AG08396 (cell line): ENCODE measurements at places on chromosomes 1 and 21.
A peak's percentile ranks its signal among the peaks of the same experiment; 100 is the strongest.

- DNase-seq: peak; percentile 83
These were observed 743 bp downstream of the PHF13 start for GRCh38 chr1:6614019-6614928.

- no peak for DNase-seq
These were observed 169.2 kb downstream of the AKT3 start for GRCh38 chr1:243680860-243681259.

- DNase-seq: no peak
These were observed 85.4 kb downstream of the COLGALT2 start for GRCh38 chr1:183952101-183952500.

- DNase-seq: no peak
These were observed 586.3 kb downstream of the LRRIQ3 start for GRCh38 chr1:73611681-73612080.

- no peak for DNase-seq
These were observed 143.0 kb upstream of the GRIK3 start for GRCh38 chr1:37177230-37177864.

DNA sequence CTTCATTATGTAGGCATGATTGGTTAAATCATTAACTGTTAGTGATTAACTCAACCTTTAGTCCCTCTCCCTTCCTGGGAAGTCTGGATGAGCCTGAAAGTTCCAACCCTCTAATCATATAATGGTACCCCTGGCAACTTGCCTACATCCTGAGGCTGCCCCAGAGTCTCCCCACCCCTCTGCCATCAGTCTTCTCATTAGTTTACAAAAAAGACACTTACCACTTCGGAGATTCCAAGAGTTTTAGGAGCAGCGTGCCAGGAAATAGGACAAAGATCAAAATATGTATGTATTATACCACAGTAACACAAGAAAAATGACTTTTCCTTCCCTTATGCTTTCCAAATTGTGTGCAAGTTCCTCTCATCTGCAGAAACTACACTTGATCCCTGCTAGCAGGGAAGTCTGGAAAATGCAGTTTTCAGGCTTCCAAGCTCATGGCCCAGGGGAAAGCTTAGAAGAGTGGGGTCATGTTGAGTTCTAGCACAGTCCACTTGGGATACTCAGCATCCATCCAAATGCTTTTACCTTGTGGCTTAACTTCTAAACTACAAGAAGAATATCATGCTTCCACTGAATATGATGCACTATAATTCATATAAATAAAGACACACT lies 64.6 kb upstream of the PPIH start:
- no peak for DNase-seq

- no peak for DNase-seq
These were observed 77.9 kb downstream of the GFI1 start for GRCh38 chr1:92408825-92409224.

DNA sequence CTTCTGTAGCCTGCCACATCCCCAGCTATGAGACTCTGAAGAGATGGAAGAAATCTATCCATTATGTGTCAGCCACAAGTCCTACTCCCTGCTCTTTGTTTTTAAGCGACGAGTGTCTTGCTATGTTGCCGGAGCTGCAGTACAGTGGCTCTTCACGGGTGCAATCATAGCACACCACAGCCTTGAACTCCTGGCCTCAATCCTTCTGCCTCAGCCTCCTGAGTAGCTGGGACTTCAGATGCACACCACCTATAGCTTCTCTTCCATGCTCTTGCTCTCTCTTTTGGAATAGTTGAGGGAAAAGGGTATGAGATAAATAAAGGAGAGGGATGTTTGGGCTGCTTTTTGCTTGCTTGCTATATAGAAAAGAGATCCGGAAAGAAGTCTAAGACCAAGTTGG lies 1.6 kb downstream of the TUFT1 start:
- no peak for DNase-seq

- no peak for DNase-seq
These were observed 38.0 kb upstream of the SH3GLB1 start for GRCh38 chr1:86666368-86666767.

DNA sequence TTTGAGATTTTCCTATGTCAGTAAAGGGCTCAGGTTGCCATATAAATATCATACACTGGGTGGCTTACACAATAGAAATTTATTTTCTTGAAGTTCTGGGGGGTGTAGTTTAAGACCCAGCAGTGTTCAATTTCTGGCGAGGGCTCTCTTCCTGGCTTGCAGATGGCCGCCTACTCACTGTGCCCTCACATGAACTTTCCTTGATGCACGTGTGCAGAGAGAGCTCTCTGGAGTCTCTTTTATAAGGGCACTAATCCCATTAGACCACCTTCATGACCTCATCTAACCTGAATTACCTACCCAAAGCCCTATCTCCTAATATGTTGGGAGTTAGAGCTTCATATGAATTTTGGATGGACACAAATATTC lies 21.1 kb downstream of the TMEM51 start:
- DNase-seq: no peak

- DNase-seq: peak; percentile 80
These were observed 13.7 kb downstream of the TLR5 start for GRCh38 chr1:223129229-223129901.

DNA sequence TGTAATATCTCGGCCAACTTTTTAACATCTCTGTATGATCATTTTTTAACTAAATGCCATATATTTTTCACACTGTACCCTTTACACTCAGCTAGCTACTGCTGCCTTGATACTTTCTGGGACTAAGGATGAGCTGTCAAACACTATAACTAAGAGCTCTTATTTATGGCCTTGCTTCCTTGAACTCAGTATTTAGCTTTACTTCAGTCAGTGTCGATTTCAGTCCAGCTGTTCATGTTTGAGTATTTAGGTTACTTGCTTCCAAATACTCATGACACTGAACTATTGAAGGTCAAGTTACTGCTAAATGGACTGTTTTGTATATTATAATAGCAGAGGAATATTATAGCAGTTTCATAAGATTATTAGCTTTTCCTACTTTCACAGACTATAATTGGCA lies 25.9 kb upstream of the USP25 start:
- DNase-seq: no peak

- DNase-seq: no peak
These were observed 100.1 kb downstream of the ATF6 start for GRCh38 chr1:161866241-161866640.

GRCh38 chr1:153774780-153775457 lies at the start of gene SLC27A3:
SLC27A3 (plus strand) TSS chr1:153775407; CDS start chr1:153775498, 91 bp downstream.
- DNase-seq: peak; percentile 79

DNA sequence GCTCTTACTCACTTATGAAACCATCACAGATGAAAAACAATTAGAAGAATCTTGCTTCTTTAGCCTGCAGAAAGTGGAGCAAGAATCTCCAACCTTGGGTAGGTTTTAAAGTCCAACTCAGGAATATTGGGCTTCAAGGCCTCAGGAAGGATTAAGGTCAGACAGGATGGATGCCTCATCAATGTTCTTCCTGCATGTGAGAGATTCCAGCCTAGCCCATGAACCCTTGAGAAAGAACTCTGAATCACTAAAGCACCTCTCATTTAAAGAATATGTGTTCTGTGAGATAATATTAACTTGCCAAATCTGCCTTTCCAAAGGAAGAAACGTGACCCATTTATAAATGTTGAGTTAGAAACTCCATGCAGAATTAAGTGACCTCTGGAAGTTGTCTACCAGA lies 345.2 kb upstream of the CAMK1G start:
- DNase-seq: no peak

GRCh38 chr1:88661951-88662699 lies 21.9 kb upstream of the PKN2 start:
- DNase-seq: no peak

- DNase-seq: peak; percentile 59
These were observed 167.7 kb downstream of the RUNX1 start for GRCh38 chr21:34881421-34881820.

DNA sequence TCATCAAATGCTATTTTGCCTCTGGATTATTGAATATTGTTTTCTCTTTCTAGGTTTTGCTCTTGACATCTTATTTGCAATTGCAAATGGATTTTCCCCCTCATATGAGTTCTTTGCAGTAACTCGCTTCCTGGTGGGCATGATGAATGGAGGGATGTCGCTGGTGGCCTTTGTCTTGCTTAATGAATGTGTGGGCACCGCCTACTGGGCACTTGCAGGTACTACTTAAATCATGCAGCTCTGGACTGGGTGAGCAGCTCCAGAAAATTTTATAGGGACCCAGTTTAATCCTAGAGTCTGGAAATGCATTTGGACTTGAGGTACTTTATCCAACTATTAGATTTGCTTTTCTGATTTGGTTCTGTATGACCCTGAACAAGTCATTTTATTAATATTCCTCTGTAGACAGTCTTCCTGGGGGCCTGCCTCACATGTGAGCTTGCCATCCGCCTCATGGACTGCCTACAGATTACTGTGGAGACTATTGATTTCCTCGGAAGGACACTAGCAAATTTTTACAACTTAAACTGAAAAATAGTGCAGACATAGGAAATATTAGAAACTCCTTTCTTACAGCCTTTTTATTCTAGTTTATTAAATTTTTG lies 44.5 kb downstream of the SLC22A15 start:
- peak; percentile 46 for DNase-seq

DNA sequence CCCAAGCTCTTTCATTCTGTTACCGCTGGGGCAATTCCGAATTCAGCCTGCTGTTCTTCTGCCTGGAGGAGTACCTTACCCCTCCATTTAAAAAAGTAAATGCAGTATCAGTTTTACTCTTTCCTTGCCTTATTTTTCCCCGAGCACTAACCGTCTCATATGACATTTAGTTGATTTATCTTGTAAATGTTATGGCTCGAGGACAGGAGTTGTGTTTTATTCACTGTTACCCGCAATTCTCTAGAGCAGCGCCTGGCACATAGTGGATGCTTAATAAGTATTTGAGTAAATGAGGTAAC lies 425 bp upstream of the TADA1 start:
- DNase-seq: no peak

DNA sequence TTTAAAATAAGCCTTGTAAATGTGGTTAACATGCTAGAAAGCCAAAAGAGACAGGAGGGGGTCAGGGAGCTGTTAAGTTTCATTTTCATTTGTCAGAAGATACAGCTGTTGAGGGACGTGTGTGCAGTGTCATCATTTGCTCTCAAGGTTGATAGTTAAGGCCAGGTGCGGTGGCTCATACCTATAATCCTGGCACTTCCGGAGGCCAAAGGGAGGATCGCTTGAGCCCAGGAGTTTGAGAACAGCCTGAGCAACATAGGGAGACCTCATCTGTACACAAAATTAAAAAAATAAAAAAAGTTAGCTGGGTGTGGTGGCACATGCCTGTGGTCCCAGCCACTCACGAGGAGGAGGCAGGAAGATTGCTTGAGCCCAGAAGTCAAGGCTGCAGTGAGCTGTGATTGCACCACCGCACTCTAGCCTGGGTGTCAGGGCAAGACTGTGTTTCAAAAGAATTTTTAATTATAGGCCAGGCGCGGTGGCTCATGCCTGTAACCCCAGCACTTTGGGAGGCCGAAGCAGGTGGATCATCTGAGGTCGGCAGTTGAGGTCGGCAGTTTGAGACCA lies 22.7 kb downstream of the ZBTB8OS start:
- no peak for DNase-seq

DNA sequence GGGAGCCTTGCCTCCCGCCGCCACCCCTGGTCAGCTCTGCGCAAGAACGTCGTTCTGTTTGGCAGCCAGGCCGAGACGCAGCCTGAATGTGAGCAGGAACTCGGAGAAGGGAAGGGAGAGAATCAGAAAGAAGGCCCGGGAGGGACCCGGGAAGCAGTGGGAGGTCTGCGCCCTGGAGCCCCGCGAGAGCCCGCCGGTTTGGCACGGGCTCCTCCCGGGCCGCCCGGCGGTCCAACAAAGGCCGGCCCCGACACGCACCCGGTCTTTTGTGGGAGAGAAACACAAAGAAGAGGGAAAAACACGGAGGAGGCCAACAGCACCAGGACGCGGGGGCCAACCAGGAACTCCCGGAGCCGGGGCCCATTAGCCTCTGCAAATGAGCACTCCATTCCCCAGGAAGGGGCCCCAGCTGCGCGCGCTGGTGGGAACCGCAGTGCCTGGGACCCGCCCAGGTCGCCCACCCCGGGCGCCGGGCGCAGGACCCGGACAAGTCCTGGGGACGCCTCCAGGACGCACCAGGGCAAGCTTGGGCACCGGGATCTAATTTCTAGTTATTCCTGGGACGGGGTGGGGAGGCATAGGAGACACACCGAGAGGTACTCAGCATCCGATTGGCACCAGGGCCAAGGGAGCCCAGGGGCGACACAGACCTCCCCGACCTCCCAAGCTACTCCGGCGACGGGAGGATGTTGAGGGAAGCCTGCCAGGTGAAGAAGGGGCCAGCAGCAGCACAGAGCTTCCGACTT lies 2.7 kb upstream of the OLIG2 start:
- DNase-seq: peak; percentile 24

- DNase-seq: no peak
These were observed 10.8 kb downstream of the MTARC1 start for GRCh38 chr1:220797553-220797952.

DNA sequence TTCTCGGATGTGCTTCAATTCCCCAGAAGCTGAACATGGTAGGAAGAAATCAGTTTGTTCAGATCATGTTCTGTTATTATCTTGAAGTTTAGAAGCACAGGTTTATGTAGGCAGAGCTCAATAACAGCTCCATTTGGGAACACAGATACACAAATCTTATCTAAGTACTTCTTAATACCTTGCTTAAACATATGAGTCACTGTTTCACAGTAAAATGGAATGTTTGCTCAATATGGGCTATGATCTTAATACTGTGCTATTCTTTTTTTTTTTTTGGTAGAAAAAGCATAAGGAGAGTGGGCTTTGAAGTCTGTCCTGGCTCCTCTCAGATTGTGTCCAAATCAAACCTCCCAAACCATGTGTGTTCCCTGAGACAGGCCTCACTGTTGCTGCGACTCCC lies 13.4 kb downstream of the PROK1 start:
- no peak for DNase-seq

- DNase-seq: no peak
These were observed 650 bp downstream of the TNFAIP8L2 start for GRCh38 chr1:151157067-151157531.

DNA sequence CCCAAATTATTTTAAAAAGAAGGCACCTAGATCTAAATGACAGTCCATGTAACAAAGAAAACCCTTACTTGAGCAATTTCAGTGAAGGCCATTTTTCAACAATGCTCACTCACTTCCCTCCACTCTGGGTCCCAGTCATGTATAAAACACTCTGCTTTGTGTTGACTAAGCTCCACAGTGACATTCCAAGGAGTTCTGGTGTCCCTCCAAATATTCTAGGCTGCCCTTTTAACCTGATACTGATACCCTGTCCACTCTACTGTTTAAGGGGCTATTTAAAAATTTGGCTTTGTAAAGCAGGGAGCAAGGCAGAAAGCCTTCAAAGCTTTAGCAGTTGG lies 73.6 kb downstream of the GNG12 start:
- DNase-seq: peak; percentile 24

GRCh38 chr1:92374223-92374622 lies 75.4 kb downstream of the RPAP2 start:
- no peak for DNase-seq

DNA sequence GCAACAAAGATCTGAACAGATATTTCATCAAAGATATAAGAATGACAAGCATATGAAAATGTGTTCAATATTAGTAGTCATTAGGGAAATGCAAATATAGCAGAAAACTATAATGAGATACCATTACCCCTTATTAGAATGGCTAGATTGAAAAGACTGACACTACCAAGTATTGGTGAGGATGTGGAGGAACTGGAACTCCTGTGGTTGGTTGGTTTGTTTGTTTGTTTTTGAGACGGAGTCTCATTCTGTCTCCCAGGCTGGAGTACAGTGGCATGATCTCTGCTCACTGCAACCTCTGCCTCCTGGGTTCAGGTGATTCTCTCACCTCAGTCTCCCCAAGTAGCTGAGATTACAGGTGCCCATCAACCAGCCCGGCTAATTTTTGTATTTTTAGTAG lies 18.9 kb upstream of the HMGN1 start:
- no peak for DNase-seq
